CD4-positive, alpha-beta memory T cell (primary cell): ENCODE measurements at places on chromosomes 11 and 22. TPM values are rescaled to one million over a fixed set of nuclear protein-coding genes. Genes with fewer than 3 reads are reported as not detected.

The SCARF2 gene
- 2.6 TPM for total RNA-seq

The TSPAN32 gene
- total RNA-seq: 41.5 TPM

The BRSK2 gene
- 0.47 TPM for total RNA-seq

The B4GALNT4 gene
- 2.2 TPM for total RNA-seq

The HBG2 gene
- not detected for total RNA-seq

The SIDT2 gene
- 67.3 TPM for total RNA-seq

The SEC14L2 gene
- total RNA-seq: 6.0 TPM

The SULT4A1 gene
- total RNA-seq: not detected

The ZNF70 gene
- 6.4 TPM for total RNA-seq

The CRYBB3 gene
- total RNA-seq: not detected

The VPREB1 gene
- total RNA-seq: not detected

The ANGPTL5 gene
- not detected for total RNA-seq

The OR2D2 gene
- not detected for total RNA-seq
